ENCODE measurements at places on chromosomes 6 and 20.

DNA sequence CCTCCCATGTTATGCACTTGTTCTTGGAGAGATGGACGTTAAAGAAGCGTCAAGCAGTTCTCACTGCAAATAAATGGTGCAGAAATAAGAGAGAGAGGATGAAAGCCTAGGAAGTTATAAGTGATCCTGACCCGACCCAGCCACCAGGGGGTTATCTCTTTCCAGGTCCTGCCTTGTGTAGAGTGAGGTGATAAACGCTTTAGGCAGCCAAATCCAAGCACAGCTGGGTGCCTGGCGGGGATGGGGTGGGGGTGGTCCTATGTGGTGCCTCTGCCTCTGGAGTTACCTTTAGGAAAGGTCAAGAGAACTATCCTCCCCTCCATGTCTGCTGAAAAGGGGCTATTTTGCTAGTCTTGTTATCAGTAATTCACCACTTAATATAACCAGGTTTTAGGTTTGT is 9.2 kb upstream of the TFAP2A start:
- no peak for DNase-seq

DNA sequence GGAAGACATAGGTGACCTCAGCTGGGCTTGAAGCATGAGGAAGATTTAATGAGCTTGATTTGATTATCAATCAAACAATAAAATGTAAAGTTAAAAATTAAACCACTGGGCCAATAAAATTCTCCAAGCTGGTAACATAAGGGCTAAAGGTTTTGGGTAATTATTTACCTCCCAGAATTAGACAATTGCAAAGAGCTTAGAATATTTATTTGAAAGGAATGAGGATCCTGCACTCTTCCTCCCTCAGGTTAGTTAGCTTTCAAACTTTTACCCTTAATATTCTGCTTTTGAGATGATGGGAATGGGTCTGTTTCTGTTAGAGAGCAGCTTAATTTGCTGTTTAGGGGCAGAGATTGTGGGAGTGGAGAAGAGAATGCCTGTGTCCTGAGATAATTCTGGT is at the start of gene SLC17A4:
Gene SLC17A4 (plus strand): TSS at position 208 of the 400 bp plus-strand sequence. CDS start 7,221 bp downstream, outside the sequence.
- DNase-seq = no peak

DNA sequence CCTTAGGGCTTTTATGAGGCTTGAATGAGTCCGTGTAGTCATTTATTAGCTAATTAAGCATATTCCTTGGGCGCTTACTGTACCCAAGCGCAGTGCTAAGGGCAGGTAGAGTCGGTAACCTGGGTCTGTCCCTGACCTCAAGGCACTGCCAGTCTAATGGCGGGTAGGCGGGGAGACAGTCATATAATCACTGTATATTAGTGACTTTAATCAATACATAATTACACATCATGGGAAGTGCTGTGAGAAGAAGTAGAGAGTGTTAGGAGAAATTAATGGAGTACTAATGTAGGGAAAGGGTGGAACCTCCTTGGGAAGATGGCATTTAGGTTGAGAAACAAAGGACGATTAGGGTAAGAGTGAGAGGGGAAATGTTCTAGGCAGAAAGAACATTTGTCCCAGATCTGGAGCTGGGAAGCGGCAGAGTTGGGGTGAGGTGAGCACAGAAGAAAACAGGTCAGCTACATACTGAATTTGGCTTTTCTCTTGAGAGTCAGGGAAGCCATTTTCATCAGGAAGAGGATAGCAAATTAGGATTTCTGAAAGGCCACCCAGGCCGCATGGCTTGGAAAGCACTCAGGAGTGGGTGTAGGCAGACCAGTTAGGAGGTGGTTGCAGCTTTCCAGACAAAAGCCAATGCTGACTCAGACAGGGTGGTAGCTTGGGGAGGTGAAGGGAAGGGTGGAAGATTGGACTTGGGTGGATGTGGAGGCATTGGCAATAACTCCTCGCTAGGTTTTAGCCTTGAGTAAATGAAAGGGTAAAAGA is 954 bp upstream of the BLCAP start:
- no peak for DNase-seq

DNA sequence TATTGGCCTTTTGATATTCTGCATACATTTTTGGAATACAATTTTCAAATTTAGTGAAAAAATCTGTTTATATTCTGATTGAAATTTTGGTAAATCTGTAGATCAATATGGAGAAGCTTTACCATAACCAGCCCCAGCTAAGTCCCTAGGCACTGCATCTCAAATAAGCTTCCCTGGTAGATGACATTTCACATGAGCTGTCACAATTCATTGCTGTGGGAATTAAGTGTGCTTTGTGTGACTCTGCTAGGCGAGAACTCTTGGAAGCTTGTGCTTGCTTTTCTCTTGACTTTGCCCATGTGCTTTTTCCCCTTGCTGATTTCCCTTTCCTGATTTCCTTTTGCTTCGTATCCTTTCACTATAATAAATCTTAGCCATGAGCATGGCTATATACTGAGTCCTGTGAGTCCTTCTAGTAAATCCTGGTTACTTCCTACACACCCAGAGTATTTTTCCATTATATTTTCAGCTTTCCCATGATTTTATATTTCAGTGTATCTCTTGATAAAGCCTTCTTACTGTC is 166.5 kb upstream of the MMS22L start:
- peak; percentile 71 for DNase-seq

DNA sequence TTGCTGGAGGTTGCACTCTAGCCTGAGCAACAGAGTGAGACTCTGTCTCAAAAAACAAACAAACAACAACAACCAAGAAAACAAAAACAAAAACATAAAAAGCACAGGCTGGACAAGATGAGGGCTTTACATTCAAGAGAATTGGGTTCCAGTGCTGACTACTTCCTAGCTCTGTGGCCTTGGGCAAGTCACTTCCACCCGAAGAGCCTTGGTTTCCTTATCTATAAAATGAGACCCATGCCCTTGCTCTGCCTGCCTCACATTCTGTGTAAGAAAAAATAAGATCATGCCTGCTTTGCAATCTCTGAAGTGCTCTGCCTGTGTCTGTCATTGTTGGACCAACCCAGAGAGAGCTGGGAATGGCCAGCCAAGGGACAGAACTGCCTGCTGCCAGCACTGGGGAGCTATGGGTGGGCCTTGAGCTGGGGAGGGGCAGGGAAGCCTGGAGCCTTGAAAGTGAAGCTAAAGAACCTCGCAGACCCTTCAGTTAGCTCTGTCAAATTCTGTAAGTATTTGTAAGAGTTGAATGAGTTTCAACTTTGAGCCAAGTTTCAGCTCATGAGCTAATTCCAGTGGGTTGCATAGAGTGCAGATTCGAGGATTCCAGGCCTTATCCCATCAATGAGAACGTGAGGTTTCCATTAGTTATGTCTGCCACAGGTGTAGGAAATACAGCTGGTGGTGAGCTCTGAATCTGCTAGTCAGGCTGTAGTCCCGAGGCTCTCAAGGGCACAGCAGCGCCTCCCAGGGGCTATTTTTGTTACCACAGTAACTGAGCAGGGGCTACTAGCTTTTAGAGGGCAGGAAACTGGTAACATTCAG is 93.2 kb downstream of the DLGAP4 start:
- peak; percentile 62 for DNase-seq

- no peak for DNase-seq
Measured at GRCh38 chr20:48153523-48153922, 368.2 kb upstream of the SULF2 start.

DNA sequence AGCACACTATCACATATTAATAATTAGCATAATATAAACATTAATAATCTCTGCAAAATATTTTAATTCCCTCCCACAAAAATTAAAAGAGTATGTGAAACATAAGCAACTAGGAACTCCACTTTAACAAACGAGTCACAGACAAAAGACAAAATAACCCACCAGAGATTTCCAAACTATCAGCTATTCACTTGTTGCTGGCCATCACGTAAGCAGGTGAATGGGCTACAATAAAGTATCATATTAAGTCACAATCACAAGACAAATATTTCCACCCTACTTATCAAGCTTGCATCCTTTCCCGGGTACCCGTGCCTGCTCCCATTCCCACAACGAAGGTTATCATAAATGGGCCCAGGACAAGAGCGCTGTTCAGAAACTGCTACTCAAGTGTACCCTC is 2.5 kb downstream of the HDAC2 start:
- DNase-seq = no peak

DNA sequence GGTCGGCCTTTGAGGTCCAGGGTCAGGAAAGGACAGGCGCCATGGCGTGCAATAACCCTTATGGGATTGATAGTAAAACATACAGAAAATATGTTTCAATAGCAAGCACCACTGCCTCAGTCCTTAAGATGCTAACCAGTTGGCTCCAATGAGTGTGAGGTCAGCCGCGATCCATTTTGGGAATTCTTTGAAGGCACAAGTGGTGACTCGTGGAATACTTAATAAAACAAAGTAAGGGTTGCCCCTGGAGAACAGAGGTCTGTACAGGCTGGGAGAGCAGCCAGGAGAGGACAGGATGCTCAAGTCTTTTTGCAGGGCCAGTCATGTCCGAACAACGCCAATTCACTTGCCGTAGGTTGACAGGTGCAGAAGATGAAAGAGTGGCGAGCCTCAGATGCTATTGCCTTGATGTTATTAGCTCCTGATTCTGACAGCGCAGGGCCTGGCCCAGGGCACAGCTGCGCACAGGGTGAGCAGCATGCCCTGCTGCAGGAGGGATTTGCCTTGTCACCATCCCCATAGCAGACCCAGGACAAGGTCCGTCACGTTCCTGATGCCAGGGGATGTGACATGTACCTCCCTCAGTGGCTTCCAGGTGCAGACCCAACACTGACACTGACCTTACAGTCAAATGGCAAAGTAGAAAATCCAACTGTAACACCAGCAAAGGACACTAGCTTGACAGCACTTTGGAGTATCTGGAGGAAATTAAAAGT is 21.8 kb downstream of the SYNDIG1 start:
- no peak for DNase-seq

DNA sequence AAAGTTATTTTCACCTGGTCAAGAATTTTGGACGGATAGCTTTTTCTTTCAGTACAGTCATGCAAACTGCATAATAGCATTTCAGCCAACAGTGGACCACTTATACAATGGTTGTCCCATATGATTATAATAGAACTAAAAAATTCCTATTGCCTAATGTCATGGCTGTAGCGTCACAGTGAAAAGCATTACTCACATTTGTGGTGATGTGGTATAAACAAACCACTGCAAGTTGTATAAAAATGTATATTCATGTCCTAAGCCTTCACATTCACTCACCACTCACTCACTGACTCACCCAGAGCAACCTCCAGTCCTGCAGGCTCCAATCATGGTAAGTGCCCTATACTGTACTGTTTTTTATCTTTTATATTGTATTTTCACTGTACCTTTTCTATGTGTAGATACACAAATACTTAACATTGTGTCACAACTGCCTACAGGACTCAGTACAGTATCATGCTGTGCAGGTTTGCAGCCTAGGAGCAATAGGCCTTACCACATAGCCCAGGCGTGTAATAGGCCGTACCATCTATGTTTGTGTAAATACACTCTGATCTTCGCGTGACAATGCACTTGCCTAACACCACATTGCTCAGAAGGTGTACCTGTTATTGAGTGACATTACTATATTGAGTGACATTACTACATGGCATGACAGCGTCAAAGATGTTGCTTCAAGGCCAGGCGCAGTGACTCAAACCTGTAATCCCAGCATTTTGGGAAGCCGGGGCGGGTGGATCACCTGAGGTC is 17.9 kb downstream of the ABHD12 start:
- DNase-seq = no peak

- no peak for DNase-seq
Measured at GRCh38 chr6:120759570-120759969, 574.7 kb downstream of the TBC1D32 start.

GRCh38 chr6:38525888-38526287 is 113.8 kb downstream of the BTBD9 start:
- no peak for DNase-seq

DNA sequence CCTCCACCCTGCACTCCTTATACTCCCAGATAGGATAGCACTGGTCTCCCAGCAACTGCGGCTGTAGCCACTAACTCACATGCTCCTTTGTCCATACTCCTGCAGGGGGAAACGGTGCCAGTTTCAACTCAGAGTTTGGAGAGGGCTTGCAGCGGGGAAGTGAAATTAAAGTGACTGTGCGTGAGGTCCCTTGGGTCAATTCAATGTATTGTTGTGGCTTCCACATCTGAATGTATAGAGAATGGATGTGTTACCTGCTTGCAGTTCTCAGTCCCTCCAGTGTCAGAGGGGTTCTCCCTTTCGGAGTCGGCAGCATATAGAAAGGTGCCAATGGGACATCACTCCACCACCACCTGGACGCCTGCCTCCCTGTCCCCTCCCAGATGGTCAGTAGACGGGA is 93.6 kb upstream of the CNKSR3 start:
- DNase-seq = no peak

DNA sequence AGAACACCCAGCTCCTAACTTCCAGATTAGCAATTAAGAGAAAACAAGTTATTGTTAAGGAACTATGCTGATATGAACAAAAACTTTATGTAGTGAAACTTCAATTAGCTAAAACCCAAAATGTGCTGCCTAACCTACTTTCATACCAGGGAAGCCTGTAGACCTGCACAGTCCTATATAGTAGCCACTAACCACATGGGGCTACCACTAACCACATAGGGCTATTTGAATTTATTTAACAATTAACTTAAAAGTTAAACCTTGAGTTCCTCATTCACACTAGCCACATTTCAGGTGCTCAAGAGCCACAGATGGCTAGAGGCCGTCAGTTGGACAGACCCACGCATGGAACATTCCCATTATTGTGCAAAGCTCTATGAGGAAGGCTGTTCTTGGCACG is 72.4 kb upstream of the LAMP5 start:
- no peak for DNase-seq

Data from pons (tissue), 1 donor.